ENCODE measurements at places on chromosomes 1 and 21.

DNA sequence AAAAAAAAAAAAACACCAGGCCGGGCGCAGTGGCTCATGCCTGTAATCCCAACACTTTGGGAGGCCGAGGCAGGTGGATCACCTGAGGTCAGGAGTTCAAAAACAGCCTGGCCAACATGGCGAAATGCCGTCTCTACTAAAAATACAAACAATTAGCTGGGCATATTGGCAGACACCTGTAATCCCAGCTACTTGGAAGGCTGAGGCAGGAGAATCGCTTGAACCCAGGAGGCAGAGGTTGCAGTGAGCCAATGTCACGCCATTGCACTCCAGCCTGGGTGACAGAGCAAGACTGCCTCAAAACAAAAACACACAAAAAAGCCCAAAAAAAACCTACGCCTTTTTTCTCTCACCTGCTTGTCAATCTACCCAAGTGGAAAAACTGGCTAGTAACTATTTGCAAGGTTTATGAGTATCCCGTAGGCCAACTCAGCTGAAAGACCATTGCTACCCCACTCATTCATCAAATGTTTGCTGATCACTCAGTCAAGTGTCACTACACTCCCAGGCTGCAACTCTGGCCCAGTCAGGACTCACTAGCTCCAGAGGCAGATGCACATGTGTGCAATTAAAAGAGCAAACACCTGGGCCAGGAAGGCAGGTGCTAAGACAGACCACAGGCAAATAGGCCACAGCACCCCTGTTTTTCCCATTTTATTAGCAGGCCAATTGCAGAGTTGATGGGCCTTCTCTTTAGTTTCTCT lies 2.0 kb downstream of the CSRP1 start:
- DNase-seq, result no peak

DNA sequence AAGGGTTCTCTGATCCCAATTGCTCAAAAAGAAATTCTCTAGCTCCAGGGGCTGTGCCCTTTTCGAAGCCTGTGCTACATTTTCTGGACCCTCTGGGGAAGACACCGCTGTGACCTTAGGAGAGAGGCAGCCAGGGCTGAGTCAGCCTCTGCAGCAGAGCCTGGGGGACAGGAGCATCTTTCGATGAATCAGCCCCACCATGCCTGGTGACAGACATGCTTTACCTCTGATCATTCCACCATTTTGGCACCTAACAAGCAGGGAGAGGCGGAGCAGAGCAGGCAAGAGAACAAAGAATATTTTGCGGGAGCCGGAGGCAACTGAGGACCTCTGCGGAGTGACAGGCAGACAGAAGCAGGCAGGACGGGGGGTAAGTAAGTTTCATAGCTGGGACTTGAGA lies 84.9 kb downstream of the VWA5B1 start:
- DNase-seq, result no peak

- DNase-seq, result no peak
These were observed 24.4 kb downstream of the C4BPA start for GRCh38 chr1:207128336-207128921.

- DNase-seq, result no peak
These were observed 62.9 kb upstream of the HP1BP3 start for GRCh38 chr1:20850021-20850420.

GRCh38 chr1:29123887-29124365 lies at the start of gene TMEM200B:
Gene TMEM200B (minus strand): TSS chr1:29123903. CDS start chr1:29121828, 2,075 bp downstream.
- no peak for DNase-seq

GRCh38 chr1:192126030-192126619 lies 32.1 kb upstream of the RGS18 start:
- no peak for DNase-seq

GRCh38 chr1:18972531-18972930 lies 16.1 kb upstream of the IFFO2 start:
- DNase-seq, result no peak

GRCh38 chr1:160112357-160112756 lies 3.2 kb upstream of the ATP1A2 start:
- no peak for DNase-seq

GRCh38 chr1:55833529-55834091 lies 618.4 kb upstream of the USP24 start:
- DNase-seq, result no peak

GRCh38 chr1:55877437-55878232 lies 662.5 kb upstream of the USP24 start:
- DNase-seq, result no peak

- no peak for DNase-seq
These were observed 417.7 kb downstream of the PRDM2 start for GRCh38 chr1:14117700-14118099.

DNA sequence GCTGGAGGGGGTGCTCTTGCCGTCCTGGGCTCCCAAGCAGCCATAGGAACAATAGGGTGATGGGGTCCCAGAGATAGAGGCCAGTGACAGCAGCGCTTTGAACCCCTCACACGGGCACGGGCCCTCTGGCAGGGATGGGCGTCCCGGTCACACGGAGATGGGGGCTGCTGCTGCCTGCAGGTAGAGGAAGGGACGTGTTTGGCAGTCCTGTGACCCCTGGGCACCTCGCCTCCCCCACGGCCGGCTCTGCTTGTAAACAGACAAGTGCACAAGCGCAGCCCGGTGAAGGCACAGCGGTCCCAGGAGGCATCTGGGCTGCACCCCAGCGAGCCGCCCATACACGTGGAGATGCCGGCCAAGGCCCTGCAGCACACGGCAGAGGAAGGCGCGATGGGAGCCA lies 36.5 kb upstream of the PDE9A start:
- no peak for DNase-seq

All from activated T-cell treated with anti-CD3 and anti-CD28 coated beads for 24 hours (primary cell).